ENCODE measurements at places on chromosomes 1 and 21.
A peak's percentile ranks its signal among the peaks of the same experiment; 100 is the strongest.

GRCh38 chr1:110189181-110189580, 20.9 kb upstream of the KCNC4 start:
- no peak for DNase-seq

DNA sequence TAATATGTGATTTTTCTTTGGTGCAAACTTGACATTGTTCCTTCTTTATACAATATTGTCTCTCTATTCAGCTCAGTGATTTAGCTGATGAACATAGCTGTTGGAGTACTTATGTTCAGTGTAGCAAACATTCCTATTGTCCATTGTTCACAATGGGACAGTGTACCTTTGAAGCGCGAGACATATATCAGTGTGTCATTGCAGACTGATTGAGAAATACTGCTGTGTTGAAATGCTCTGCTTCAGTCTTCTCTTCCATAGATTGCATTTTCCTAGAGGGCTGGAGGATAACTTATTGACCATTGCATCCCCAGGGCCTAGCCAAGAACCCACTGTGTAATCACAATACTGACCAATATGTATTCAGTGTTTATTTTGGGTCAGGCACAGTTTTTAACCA, 46.5 kb downstream of the HLX start:
- DNase-seq: no peak

DNA sequence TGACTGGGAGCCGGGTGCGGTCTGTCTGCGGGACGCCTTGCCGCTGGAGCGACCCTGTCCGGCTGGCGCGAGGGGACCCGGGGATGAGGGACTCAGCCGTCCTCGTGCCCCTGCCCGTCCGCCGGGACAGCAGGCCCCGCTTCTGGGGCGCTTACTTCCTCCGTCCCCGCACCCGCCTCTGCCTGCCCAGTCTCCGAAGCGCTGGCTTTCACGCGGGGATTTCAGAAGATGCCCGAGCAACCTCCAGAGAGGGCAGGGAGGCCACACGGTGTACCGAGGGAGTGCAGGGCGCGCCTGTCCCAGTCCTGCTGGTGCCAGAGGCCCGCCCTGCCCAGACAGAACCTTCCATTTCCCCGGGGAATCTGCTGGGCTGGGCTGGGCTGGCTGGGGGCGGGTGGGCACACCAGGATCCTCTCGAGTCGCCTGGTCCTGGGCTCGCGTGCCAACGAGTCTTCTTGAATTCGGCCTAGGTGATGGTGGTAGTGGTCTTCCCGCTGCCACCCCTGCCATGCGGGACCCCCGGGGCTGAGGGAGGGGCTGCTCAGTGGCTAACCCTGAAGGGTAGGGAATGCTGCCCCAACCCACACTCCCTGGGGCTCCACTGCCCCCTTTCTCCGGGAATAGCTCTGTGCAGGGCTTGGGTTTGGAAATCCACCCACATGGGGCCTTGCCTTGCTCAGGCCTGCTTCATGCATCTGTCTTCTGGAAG, 2.5 kb upstream of the TRPM2 start:
- no peak for DNase-seq

GRCh38 chr1:36156329-36157114, 562 bp downstream of the MAP7D1 start:
- peak; percentile 59 for DNase-seq

DNA sequence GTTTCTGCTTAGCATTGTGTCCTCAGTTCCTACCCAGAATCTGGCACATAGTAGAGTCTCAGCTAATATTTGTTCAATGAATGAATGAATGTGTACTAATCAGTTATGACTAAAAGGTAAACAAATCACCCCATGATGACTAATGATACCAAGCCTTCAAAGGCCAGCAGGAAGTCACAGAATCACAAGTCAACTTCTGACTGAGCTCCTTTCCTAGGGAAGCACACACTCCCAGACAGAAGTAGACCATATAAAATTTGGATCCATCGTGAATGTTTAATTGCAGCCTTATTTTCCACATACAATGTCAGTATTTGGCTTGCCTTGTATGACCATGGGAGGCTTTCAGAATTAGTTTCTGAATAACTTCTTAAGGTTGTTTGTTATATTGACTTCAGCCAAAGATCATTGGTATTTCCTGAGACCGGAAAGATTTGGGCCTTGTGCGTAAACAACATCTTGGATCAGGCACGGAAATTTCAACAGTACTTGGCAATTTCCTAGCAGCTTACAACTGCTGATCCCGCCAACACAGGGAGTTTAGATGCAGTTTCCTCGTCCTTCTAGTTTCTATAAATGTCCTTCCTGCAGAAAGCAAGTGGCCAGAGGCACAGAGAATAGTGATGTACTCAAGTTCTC, 185.9 kb upstream of the ATP1B1 start:
- DNase-seq: no peak

GRCh38 chr21:16424331-16424751, 694.6 kb downstream of the USP25 start:
- DNase-seq: no peak

GRCh38 chr1:245598524-245599305, 443.9 kb downstream of the KIF26B start:
- no peak for DNase-seq

DNA sequence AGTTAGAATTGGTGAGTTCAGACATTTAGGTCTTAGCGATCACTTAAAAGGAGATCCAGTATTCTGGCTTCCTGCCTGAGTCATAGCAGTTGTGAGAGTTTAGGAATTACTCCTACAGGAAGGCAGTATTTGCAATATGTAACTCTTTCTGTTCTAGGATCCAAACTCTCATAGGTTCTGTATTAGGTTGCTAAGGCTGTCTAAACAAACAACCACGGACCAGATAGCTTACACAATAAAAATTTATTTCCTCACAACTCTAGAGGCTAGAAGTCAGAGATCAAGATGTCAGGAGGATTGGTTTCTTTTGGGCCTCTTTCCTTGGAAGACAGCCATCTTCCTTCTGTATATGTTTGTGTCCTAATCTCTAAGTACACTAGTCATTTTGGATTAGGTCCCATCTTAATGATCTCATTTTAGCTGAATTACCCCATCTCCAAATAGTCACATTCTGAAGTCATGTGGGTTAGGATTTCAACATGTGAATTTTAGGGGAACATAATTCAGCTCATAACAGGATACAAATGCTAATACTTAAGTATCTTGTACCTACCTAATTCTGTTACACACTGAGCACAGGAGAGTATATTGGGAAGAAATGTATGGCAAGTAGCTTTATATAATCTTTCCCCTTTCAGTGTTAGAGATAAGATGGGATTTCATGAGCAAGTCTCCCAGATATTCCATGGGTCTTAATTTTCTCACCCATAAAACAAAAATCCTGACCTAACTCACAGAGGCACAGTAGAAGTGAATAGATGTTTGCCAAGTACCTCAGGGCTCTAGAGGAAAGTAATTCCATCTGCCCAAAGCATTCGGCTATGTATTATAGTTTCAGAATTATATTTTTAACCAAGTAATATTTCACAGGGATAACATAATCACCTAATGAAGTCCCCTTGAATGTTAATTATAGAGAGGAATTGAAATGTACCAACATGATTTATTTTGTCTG, 144.4 kb downstream of the PTBP2 start:
- no peak for DNase-seq

GRCh38 chr1:152960452-152961044, 9.9 kb upstream of the SPRR4 start:
- no peak for DNase-seq

DNA sequence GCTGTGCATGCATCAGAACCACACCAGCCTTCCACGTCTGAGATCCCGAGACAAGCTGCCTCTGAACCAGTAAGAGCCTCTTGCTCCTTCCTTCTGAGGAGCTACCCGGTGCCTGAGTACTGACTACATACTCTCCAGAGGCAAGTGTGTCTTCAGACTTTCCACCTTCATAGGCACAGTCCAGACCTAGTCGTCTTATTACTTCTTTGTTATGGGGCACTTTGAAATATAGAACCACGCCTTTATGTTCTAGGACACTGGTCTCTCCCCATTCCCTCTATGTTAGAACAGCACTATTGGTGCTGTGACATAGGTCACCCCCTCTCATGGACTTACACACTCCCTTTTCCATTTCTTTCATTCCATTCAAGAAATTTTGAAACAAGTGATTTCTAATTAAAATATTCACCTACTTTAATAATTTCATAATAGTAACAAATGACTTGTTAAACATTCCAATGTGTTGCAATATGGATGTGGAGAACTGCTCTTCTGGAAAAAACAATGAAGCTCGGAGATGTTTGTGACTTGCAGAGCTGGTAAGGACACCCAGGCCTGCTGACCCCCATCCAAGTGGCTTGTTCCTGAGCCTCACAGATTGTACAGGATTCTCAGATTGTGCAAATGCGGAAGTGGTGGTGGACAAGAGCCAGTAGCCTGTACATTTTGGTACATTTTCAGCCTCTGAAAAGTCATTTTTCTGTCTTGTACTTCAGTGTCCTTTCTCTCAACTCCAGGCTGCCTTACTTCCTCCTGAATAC, 76.1 kb upstream of the SIPA1L2 start:
- no peak for DNase-seq

DNA sequence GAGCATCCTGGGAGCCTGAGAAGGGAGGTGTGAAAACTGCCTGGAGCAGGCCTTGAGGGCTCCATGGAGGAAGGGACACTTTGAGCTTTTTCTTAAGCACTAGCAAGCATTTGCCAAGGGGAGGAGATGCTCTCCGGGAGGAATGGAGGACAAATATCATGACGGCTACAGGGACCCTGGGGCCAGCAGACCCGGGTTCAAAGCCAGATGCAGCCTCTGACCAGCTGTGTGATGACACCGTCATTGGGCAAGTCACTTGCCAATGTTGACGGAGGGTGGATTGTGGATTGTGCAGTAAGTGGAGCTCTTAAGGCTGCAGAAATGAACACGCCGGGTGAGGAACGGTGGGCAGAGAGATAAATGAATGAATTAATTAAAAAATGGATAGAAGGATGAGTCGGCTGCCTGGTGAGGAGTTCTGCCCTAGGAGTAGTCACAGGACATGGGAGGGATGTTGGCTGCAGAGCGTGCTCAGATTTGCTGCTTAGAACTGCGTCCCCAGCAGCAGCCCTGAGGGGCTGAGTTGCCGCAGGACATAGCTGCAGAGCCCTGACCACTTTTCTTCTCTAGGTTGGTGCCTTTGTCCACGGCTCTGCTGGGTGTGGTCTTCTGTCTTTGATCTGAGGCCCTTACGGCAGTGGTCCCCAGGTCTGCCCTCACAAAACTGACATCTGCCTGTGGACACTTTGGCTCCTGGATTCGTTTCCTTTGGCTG, 507.6 kb downstream of the NPHP4 start:
- DNase-seq: no peak

GRCh38 chr1:233081735-233082134, 131.3 kb downstream of the NTPCR start:
- DNase-seq: no peak

DNA sequence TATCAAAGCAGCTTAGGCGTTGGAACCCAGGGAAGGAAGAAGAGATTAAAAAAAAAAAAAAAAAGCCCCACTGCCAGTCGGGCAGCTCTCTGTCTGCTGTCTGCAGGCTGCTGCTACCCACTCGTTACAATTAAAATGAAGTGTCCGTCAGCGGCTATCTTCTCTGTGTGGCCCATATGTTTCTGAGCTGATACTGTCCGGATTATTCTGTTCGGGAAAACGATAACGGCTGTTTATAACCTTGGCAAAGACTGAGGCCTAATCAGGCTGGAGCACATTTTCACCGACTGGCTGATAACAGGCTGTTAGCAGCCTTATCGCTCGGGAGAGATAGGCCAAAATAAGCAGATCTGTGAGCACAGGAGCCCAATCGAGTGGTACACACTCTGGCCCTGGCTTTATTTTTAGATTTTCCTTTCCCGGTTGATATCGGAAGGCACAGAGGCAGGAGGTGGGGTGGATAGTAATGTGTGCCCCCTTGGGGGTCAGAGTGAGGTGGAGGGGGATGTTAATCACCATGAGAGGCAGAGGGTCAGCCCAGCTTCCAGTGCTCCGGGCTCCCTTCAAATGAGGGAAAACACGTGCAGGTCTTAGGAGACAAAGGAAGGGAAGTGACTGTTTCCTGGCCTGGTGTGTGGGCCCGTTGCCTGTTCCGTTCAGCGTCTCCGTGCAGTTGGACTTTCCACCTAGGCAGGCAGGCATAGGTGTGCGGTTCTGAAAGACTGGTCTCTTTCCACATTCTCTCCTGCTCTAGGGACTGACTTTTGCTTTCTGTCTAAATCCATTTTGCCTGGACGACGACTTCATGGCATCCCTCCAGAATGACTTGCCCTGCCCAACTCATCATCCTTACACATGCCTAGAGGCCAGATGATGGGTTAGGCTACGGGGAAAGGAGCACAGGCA, 153.4 kb downstream of the PBX1 start:
- DNase-seq: no peak

DNA sequence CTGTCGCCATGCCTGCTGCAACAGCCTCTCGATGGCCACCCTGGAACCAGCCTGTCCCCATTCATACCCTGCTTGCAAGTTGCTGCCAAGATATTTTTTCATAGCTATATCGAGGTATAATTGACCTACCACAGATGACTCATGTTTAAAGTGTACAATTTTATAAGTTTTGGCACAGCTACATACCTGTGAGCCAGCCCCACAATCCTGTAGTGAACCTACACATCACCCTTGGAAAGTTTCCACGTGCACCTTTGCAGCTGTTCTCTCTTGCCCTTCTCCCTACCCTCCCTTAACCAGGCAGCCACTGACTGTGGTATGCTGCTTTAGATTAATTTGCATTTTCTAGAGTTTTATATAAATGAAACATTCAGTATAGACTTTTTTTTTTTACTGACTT, 23.0 kb upstream of the KCNJ6 start:
- no peak for DNase-seq

- DNase-seq: no peak
Observed at GRCh38 chr1:61979729-61980128, 214.9 kb upstream of the L1TD1 start.

DNA sequence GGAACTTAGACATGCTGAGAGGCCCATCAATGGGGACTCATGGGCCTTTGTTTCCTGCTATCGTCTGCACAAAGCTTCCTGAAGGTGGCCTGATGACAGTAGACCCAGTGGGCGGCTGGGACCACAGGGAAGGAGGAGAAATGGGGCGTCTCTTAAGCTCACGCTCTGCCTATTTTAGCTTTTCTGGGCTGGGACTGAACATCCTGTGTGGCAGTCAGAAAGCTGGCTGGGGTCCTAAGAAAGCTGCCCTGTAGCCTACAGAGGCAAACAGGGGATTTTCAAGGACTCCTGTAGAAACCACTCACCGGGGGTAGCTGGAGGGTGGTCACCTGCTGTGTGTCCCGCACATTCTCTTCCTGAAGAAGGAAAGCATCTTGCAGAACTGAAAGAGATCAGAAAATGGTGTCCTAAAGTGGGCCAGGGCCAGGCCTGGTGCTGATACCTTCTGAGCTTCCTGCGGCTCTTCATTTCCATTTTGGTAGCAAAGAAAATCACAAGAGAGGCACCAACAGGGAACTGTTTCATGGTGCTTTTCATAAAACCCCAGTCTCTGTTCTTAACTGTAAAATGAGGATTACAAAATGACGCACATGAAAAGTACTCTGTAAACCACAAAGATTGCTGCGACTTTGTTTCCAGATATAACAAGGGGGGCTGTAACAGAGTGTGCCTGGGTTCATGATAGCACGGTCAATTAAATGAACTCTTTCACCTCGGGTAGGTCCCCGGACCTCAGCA, 8.6 kb downstream of the ZNF496 start:
- no peak for DNase-seq

Measured in progenitor cell of endocrine pancreas (in vitro differentiated cells).